ENCODE measurements at places on chromosomes 1 and 21.
A peak's percentile ranks its signal among the peaks of the same experiment; 100 is the strongest.

GRCh38 chr1:173017792-173018191 is 32.9 kb downstream of the TNFSF18 start:
- no peak for DNase-seq

- no peak for DNase-seq
Measured at GRCh38 chr1:4375812-4376211, 278.6 kb upstream of the AJAP1 start.

DNA sequence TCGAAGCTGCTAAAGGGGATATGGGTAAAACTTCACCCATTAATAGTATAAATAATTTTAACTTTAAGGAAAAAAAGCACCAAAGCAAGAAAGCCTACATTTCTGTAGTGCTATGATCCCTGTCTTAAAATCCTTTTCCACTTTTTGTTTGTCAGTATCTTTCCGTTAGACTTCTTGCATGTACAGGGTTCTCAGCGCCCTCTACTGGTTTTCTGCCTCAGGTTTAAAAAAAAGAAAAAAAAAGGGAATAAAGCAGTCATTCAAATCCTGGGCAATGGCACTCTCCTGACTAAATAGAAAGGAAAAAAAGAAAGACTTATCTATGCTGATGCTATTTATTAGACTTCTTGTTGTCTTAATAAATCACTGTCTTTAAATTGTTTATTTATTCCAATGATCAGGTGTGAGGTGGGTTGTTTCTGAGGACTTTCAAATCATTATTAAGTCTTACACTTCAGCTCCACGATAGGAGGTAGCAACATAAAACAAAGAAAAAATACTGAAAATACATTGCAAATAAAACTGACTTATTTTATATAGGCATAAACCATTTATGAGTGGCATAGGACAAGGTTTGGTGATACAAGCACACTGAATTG is 475.4 kb upstream of the NR5A2 start:
- DNase-seq = peak; percentile 2

- no peak for DNase-seq
Measured at GRCh38 chr1:118081387-118081786, 103.6 kb downstream of the SPAG17 start.

- DNase-seq = no peak
Measured at GRCh38 chr1:39713557-39713956, 22.3 kb upstream of the HPCAL4 start.

DNA sequence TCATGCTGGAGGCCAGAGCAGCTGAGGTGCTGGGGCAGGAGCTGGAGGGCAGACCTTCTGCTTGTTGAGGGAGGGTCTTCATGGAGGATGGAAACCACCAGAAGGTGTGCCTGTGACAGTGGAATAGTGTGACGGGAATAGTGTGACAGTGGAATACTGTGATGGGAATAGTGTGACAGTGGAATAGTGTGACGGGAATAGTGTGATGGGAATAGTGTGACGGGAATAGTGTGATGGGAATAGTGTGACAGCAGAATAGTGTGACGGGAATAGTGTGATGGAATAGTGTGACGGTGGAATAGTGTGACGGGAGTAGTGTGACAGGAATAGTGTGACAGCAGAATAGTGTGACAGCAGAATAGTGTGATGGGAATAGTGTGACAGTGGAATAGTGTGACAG is 325.1 kb downstream of the HHAT start:
- no peak for DNase-seq

GRCh38 chr1:193592317-193592716 is 405.9 kb upstream of the B3GALT2 start:
- DNase-seq = no peak

- DNase-seq = no peak
Measured at GRCh38 chr1:51515312-51515960, 3.6 kb downstream of the EPS15 start.

DNA sequence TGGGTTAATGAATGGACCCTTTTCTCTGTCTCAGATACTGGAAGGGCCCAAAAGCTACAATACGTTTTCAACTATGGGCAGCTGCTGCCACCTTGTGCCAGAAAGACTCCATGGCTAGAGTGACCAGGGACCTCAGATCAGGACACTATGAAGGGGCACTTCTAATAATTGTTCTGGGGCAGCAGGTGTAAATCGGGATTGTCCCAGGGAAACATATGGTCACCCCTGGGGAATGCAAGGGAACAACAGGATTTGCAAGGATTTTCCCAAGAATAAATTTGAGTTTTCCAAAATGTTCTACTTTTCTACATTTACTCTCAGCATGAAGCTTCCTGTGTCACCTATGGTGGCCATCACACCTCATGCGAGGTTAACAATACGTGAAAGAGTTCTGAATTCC is 12.0 kb upstream of the FCAMR start:
- DNase-seq = peak; percentile 70
